ENCODE measurements at places on chromosomes 1 and 21.
A peak's percentile ranks its signal among the peaks of the same experiment; 100 is the strongest.

- DNase-seq = no peak
Measured at GRCh38 chr1:231390071-231390470, 32.0 kb downstream of the EGLN1 start.

- no peak for DNase-seq
Measured at GRCh38 chr1:175564119-175564518, 179.3 kb downstream of the TNR start.

DNA sequence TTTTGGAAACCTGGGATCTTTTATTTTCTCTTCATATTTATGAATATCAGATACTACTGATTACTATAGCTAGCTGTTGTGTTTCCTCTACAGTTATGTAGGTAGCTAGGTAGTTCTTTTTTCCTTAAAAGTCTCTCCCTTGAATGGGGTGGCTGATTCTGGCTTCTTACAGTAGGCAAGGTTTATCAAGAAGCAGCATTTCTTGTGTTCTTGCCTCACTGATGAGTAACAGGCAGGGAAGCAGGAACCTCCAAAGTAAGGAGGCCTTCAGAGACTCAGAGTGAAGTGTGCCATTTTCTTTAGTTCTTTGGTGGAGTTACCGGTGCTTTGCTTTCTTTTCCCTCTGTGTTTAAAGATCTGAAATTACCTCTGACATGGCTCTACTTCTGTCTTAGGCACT lies 56.0 kb downstream of the ZMYM4 start:
- DNase-seq = no peak

DNA sequence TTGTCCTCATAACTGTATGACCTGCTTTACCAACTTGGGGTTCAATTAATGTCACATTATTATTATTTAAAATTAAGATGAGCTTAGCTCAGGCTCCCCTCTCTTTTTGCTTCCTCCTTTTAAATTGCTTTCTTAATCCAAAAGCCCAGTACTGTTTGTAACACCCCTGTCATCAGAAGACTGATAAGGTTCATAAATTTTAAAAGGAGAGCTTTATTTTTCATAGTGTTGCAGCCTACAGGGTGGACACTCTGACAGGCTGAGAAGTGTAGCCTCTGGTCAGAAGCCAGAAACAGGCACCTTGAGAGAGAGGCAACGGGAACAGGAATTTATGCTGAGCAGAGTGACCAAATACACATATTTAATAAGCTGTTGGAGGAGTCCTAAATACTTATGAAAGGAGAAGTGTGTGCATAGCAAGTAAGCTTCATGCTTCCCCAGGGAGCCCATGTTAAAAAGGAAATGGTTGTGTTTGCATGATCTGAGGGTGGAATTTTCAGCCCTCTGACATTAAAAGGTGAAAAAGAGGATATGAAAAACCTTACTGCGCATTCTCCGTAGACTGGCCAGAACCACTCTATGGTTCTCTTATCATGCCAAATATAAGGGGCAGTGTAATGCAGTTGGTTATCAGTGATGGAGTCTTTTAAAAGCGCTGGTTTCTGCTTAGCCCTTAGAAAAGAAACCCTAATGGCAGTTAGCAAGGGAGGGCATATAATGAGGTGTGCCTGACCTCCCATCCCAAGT lies 30.5 kb upstream of the FGGY start:
- DNase-seq = no peak

DNA sequence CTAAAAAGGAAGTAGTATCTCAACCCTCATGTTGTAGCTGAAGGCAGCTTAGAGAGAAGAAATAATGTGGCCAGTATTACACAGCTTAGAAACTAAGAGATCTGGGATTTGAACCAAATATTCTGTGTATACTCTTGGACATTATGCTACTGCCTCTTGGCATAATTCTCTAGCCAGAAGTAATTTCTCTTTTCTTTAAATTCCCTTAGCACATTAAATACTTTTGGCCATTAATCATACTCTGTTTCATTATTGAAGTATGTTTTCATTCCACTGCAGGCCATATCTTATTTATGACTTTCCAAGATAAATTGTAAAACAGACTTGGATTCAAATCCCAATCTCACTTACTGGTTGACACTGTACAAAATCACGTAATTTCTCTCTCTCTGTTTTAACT lies 181.3 kb upstream of the SPAG17 start:
- no peak for DNase-seq

- peak; percentile 44 for DNase-seq
Measured at GRCh38 chr1:225834417-225835329, 24.7 kb downstream of the EPHX1 start.

- DNase-seq = no peak
Measured at GRCh38 chr1:224933584-224933983, 4.1 kb downstream of the DNAH14 start.

DNA sequence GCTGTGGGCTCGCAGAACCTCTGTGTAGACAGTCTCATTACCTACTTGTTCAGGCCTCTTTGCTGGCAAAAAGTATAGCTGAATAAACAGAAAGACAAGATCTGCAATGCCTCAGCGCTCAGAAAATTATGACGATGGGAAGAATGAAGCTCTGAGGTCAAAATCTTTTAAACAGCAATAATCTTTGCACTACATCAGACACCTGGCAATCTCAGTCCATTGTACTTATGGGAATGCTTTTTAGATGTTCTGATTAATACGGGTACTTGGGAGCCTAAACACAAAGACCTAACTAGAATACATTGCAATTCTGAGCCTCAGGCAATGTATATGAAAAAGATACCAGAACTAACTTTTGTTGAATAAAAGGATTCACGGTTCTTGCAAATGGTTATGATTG lies 410.7 kb downstream of the SMYD3 start:
- DNase-seq = no peak

DNA sequence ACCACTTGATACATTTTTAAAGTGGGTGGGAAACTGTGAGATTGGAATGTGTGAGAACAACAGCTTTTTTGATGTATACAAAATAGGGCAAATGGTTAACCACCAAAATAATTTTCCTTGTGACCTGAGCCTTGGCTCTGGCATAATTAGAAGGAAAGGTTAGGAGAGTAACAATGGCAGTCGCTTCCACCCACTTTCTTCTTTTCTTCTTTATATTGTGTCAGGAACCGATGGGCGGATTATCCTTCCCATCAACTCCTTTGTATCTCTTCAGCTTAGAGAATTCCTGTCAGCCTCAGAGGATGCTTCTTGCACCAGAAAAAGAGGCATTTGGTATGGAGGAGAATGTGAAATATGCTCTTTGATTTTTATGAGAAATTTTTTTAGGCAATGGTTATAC lies 90.6 kb downstream of the SDCCAG8 start:
- no peak for DNase-seq

- no peak for DNase-seq
Measured at GRCh38 chr21:35602811-35603362, 457.4 kb downstream of the SETD4 start.

GRCh38 chr21:39348040-39348354 lies 891 bp downstream of the HMGN1 start:
- DNase-seq = no peak

GRCh38 chr1:35539073-35539823 lies 18.0 kb downstream of the KIAA0319L start:
- no peak for DNase-seq

GRCh38 chr1:23357138-23357908 lies 12.3 kb downstream of the ZNF436 start:
- DNase-seq = no peak

DNA sequence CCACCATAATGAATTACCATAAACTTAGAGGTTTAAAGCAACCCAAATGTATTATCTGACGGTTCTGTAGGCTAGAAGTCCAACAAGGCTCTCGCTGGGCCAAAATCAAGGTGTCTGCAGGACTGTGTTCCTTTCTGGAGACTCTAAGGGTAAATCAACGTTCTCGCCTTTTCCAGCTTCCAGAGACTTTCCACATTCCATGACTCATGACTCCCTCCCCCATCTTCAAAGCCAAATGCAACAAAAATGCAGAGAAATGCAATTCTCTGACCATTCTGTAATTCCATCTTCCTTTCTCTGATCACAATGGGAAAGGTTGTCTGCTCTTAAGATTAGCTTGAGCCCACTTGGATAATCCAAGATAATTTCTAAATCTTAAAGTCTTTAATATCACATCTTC lies 287.1 kb downstream of the LTN1 start:
- DNase-seq = no peak

- DNase-seq = no peak
Measured at GRCh38 chr1:231584117-231584516, 42.5 kb upstream of the DISC1 start.

- DNase-seq = no peak
Measured at GRCh38 chr1:77536813-77537212, 145.6 kb downstream of the ZZZ3 start.

- no peak for DNase-seq
Measured at GRCh38 chr1:108817811-108818210, 39.1 kb downstream of the AKNAD1 start.

DNA sequence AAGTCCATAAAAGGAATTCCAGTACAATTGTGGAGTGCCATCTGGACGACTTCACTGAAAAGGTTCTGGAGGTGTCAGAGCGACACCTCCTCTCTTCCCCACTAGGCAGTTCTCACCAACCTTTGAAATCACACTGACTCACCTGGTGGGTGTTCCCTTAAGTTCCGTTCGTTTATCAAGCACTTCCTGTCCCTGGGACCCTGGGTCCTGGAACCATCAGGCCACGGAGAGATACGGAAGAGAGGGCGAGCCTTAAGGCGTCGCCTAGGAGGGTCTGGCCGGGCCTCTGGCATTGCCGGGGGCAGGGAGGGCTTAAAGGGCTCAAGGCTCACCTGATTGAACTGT lies 317 bp downstream of the SPAG17 start:
- no peak for DNase-seq
